SJCRH30 (cell line): ENCODE measurements at places on chromosomes 7 and 10. TPM values are rescaled to one million over a fixed set of nuclear protein-coding genes. Genes with fewer than 3 reads are reported as not detected.
A peak's percentile ranks its signal among the peaks of the same experiment; 100 is the strongest.

DNA sequence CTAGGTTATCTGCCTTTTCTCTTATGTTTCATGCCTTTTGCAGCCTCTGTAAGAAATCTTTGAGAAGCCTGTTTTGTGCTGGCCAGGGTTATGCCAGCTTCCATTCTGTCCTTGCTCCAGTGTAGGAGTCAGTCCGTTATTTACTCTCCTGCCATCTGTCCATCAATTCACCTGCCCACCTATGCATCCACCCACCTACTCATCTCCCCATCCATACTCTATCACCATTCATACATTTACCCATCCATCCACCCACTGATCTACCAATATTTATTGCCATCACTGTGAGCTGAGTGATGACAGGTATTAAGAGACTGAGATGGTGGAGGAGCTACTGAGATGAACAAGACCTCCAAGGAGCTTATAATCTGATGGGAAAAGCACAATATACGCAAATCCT lies 12.7 kb upstream of the PPIF start:
- no peak for DNase-seq

DNA sequence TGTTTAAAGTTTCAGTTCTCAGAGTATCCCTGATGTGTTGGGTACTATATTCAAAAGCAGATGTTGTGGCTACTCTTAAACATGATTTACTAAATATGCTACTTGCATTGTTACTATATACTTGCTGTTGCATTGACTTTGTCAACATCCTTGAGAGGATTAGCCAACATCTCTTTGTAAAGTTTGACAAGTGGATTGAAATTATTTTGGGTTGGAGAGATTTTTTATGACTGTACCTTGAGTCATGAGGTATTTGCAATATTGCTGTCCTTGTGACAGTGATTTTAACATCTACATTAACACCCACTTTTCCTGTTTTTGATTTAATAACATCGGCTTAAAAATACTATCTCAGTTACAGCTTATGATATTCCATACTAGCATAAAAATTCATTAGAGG lies 31.9 kb downstream of the MRC1 start:
- no peak for DNase-seq

- no peak for DNase-seq
Observed at GRCh38 chr7:15750727-15751126, 64.2 kb upstream of the MEOX2 start.

- DNase-seq = peak; percentile 35
Observed at GRCh38 chr7:99860281-99861127, 16.3 kb downstream of the OR2AE1 start.

- DNase-seq = no peak
Observed at GRCh38 chr7:128154504-128154903, 86.6 kb upstream of the LEP start.

DNA sequence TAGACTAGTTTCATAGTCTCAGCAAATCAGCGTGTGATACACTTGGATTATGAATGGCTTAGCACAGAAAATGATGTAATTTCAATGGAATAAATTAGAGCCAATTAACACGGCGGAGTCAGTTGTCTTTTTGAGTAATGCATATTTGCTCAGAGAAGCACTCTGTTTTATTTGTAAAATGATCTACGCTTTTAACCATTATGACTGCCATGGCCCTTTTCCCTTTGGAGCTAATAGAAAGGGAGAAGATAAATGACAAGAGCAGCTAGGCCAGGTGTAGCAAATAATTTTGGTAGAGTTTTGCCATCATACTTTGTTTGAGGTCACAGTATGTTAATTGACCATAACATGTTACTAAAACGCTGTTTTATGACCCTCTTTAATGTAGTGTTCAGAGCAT lies 86.8 kb downstream of the GPR158 start:
- DNase-seq = peak; percentile 9

GRCh38 chr10:100184840-100185239 lies 989 bp downstream of the ERLIN1 start:
- peak; percentile 49 for DNase-seq

GRCh38 chr10:73908853-73909539 lies 1.9 kb upstream of the PLAU start:
- DNase-seq = peak; percentile 99

GRCh38 chr10:100969187-100970075 lies at the start of gene SEMA4G:
Gene SEMA4G (plus strand): TSS chr10:100969504. CDS start chr10:100972913, 3,409 bp downstream.
- DNase-seq = peak; percentile 71

The TLL2 gene
- 9.2 and 10.3 TPM in 2 replicates for total RNA-seq

The FFAR4 gene
- total RNA-seq = not detected in 2 replicates

The PPIF gene
- 98.8 and 103 TPM in 2 replicates for total RNA-seq

The GRID1 gene
- total RNA-seq = not detected in 2 replicates

The C10orf95 gene
- 0.08 and 0.15 TPM in 2 replicates for total RNA-seq

The GNGT1 gene
- total RNA-seq = 0.48 and 0.65 TPM in 2 replicates

The CAMK2G gene
- 25.2 and 30.2 TPM in 2 replicates for total RNA-seq
